D341Med (cell line): ENCODE measurements at places on chromosomes 3 and 15.
A peak's percentile ranks its signal among the peaks of the same experiment; 100 is the strongest.

DNA sequence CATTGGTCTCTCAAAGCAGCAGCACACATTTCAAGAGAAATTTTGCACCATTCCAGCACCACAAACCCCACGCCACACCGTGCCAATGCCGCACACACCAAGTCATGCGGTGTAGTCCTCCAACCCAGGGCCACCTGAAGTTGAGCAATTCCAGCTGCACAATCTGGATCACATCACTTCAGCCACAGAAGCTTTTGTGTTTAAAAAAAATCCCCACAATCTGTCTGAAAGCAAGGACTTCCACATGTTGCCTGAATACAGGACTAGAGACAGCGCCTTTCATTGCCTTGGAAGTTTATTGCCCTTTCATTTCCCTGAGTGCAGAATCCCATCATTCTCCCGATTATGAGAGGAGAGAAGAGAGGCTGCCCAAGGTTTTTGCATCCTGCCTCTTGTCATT lies 175.6 kb upstream of the BCL6 start:
- DNase-seq: no peak

DNA sequence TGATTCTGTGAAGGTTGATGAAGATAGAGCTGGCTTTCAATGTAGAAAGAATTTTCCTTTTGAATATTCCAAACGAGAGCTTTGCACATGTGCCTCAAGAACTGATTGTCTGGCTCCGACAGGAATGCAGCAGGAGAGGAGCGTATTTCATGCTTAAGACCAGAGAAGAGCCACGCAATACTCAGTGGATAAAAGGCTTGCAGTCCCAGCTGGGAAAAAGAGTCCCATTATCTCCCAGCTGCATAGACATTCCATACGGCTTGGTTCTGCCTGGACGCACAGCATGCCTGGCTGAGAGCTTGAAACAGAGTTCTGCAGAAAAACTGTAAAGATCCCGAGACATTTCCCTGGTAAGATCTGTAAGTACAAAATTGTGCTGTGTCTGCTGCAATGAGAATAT lies at the start of gene CNTN6:
Gene CNTN6 (plus strand): TSS at position 254 of the 400 bp plus-strand sequence. CDS start 54,985 bp downstream, outside the sequence.
- peak; percentile 37 for DNase-seq

DNA sequence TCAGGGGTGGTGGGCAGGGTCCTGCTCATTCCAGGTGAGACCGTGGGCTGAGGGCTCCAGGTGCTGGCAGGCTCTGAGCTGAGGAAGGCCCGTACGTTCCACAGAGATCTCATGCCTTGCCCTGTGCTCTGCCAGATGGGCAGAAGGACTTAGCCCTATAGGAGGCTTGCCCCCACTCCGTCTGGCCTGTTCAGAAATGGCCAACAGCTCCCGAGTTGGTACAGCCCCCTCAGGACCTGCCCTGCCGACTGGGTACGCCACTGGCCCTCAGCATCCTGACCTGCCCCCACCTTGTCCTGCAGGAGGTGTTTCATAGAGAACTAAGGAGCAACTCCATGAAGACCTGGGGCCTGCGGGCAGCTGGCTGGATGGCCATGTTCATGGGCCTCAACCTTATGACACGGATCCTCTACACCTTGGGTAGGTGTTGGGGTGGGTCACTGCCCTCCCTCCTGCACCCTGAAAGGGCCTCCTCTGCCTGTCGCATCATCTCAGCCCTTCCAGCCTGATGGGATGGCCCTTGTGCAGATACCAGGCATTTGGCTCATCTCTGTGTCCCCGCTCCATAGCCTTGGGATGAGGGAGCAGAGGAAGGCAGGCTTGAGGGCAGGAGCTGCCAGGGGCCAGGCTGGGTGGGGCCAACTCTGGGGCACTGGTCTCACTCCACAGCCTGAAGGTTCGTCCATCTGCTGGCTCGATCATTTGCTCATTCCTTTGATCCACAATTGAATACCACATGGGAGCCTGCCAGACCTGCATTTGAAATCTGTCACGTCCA lies 14.2 kb downstream of the TMEM43 start:
- no peak for DNase-seq

DNA sequence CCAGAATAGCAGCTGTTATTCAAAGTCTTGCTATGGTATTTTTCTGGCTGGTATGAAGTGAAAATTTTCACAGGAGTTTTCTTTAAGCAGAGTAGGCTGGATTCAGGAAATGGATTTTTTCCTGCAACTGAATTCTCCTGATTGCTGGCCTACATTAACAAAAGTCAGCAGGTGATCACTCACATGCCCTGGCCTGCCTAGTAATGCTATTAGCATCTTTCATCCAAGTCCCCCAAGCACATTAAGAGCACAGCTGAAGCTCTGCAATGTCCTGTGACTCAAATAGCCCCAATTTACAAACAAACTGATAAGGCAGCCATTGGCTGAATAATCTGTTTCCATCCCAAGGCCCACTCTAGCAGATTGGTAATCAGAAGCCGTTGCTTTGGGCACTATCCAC lies 688.3 kb upstream of the LMCD1 start:
- no peak for DNase-seq

DNA sequence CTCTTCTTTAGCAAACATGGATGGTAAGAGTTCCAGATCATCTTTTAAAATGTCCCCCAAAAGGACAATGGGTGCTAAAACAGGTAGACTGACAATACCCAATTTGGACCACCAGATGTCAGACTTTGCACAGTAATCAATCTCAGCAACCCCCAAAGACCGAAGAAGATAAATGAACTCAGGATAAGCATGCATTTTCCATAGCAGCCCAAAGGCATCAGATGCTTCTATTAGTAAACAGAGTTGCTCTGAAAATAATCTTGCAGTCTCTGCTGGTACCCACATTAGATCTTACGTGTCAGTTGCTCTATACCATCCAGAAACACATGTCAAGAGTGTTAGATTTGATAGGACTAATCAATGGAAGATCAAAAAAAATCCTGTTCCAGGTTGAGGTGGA lies 20.6 kb downstream of the MYH15 start:
- peak; percentile 58 for DNase-seq

DNA sequence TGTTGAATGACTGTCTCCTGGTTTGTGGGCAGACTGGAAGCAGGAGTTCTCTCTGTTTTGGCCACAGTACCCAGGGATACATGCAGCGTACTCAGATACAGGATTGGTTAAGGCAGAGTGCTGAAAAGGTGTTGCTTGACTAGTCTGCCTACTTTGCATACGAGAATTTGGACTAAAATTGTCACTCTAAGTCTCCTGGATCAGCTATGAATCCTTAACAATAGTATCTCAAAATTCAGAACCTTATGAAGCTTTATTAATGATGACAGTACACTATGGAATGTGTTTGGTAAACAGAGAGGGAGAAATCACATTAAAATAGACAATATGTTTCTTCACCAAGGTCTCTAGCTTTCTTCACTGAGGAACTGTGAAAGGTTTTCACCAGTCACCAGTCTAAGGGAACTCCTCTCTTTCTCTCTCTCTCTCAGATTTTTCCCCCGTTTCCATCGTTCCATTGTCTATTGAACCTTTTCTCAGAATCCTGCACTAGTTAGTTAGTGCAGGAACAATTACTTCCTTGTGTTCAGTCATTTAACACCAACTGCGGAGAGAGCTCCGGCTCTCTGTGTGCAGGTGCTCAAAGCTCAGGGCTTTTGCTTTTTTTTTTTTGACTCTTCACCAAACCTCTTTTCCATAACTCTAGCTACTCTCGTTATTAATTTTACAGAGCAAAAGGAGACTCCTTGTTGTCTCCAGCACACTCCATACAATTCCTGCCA lies 85.9 kb upstream of the FNDC3B start:
- DNase-seq: no peak

DNA sequence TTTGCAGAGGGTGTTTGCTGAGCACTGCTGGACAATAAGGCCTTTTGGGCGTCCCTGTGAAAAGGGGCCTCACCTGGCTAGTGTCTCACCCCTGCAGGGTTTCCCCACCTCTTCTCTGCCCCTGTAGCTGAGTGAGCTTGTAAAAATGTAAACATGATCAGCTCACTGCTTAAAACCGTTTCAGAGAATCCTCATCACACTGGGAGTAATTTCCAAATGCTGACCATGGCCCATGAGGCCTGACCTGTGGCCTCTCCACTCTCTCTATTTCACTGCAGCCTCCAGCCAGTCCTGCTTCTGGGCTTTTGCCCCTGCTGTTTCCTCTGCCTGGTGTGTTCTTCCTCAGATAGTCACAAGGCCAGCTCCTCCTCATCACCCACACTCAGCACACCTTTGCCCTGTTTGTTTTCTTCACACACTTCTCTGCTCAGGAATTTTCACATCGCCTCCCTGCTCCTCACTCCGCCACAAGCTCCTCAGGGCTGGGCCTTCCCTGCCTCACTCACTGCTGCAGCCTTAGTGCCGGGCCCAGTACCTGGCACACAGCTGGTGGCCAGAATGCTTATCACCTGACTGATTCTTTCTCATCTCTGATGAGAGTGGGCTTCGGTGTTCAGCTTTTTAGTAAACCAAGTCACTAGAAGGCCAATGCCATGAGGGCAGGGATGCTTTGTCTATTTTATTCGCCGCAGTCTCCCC lies 79.3 kb upstream of the SEC13 start:
- DNase-seq: no peak

DNA sequence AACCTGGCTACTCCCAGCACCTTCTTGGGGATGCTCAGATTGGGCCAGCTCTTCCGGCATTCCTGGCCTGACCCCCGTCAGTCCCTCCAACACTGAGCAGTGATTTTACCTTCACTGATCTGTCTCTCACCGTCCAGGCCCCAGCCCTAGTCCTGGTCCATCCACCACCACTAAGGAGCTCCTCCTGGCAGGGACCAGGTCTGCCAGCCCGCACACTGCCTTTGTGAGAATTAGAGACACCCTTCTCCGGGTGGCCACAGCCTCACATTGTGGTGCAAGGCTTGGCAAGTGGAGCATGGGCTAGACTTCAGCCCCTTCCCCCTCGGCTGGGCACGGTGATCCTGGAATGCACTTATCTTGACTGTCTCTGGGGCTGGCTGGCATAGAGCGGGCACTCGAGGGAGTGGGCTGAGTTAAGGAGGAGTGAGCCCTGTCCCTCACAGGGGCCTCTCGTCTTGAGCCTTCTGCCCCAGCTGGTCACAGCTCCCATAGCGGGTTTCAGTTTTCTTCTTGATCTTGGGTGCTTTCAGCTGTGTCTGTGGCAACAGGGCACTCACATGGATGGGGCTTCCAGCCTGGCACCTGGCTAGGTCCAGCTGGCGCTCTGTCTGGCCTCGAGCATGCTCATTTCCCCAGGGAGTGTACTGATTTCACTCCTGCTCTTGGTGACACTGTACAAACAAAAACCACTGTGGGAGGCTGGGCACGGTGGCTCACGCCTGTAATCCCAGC lies 53.9 kb downstream of the LINGO1 start:
- no peak for DNase-seq

- DNase-seq: no peak
Measured at GRCh38 chr3:172607305-172608121, 84.3 kb upstream of the TNFSF10 start.
